ENCODE measurements at places on chromosomes 12 and 14.

DNA sequence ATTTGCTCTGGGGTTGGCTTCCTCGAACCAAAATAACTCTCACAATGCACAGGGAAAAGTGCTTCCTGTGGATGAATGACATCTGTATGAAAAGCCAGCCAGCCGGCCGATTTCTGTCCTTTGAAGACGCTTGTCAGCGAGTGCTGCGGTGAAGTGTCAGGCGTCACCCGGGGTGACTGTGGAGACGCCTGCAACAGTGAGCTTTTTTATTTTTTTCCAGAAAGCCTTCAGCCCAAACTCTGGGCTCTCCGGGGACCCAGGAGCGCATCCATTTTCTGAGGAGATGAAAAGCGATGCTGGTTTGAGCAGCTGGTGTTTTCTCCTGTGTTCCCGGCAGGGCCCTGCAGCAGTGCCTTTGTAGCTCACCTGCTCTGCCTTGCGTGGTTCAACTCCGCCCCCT, 147.9 kb upstream of the MYL2 start:
- DNase-seq, result peak; percentile 69

DNA sequence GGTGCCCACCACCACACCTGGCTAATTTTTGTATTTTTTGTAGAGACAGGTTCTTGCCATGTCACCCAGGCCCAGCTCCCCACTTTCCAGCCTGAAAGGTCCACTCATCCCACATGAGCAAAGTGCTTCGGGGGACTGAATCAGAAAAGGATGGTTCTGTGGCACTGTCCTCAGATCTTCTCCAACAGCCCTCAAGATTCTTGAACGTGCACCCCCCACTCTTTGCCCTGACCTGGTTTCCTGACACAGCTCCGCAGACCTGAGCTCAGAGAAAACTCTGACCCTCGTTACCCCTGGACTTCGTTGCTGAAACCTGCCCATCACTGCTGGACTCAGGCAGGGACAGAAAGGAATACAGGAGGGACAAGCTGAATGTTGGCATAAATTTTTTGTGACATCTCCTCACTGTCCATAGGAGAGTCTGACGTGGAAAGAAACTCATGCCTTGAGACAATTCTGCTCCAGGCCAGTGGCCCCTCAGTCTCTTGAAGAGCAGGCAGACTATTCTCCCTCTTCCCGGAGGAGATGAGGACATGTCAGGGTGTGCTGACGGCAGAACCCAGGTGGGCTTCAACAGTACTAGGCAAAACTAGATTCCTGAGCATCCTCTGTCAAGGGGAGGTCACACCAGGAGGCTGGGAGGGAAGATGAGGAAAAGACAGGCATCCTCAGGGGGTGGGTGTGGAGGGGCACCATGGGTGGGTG, 149.3 kb downstream of the DPF3 start:
- no peak for DNase-seq

GRCh38 chr12:122190842-122191668, 8.1 kb downstream of the LRRC43 start:
- peak; percentile 65 for DNase-seq

DNA sequence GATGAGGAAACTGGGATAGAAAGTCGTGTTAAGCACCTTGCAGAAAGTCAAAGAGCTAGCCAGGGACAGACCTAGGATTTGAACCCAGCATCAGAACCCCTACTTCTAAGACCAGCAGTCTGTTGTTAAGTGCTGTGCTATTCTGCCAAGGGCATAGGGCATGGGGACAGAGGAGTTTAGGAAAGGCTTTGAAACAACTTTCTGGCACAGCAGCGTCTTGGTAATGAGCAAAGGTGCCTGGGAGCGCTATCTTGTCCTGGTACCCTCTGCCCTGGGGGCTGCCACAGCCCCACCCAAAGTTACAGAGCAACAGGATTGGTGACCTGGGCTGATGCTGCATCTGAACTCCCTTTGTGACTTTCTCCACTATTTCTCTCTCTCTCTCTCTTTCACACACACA, 1108.1 kb downstream of the BCL11B start:
- peak; percentile 48 for DNase-seq

- DNase-seq, result no peak
Measured at GRCh38 chr14:83162361-83162929, 1628.8 kb upstream of the SEL1L start.

DNA sequence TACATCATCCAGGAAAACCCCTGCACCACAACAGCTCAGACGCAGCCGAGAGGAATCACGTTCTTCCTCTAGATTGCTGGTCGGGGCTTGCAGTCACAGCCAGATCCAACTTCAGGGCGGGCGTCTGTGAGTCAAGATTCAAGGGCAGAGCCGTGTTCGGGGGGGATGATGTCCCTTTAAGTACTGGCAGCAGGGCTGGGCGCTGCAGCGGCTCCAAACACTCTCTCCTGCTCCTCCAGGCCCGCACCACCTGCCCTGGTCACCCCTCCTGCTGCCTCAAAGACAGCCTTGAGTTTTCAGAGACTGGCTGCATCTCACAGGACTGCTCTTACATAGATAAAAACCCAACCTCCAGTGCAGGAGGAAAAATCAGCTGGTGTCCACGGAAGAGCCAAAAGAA, 68.3 kb downstream of the KDM2B start:
- no peak for DNase-seq

DNA sequence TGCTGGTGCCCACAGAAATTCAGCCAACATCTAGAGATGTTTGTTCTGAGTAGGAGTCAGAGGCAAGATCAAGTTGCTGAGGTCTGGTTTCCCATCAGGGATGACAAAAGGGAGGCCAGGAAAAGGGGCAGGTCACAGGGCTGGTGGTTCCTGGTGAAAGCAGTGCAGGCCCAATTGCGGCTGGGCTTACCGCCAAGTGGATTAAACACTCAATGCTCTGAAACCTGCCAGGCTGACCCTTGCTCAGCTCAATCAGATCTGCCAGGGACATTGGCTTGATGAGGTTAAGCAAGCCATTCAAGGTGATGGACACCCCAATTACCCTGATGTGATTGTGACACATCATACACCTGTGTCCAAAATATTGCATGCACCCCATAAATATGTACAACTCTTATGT, 5.5 kb upstream of the OAS1 start:
- no peak for DNase-seq

GRCh38 chr12:49013428-49013827, 5.1 kb downstream of the PRKAG1 start:
- DNase-seq, result no peak

GRCh38 chr14:21534576-21534975, 8.4 kb upstream of the SALL2 start:
- no peak for DNase-seq

DNA sequence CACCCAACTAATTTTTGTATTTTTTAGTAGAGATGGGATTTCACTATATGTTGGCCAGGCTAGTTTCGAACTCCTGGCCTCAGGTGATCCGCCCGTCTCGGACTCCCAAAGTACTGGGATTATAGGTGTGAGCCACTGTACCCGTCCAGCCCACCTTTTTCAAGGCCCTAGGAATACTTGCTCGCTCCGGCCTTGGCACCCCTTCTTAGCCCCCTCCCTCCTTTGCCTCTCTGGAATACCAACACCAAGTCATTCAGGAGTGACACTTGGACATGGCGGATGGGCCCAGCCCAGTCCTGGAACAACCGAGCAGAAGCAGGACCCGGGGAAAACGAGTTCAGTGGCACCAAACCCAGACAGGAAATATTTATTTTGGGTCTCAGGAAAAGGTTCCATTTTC, 29.1 kb downstream of the PLEKHG3 start:
- DNase-seq, result no peak

DNA sequence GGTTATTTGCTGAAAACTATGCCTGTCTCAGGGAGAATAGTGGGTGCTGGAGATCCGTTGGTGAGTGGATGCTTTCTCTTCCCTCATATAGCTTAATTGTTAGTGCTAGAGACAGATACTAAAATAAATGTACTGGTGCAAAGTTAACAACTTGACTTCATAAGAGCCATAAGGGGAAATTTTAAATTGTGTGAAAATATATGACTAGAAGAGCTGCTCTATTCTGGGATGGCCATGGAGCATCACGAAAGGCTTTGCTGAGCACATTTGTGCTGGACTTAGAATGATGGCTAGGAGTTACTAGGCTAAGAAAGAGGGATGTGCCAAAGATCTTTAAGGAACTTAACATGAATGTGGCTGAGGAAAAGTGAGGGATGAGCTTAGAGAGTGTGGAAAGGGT, 668.8 kb downstream of the NRXN3 start:
- no peak for DNase-seq

DNA sequence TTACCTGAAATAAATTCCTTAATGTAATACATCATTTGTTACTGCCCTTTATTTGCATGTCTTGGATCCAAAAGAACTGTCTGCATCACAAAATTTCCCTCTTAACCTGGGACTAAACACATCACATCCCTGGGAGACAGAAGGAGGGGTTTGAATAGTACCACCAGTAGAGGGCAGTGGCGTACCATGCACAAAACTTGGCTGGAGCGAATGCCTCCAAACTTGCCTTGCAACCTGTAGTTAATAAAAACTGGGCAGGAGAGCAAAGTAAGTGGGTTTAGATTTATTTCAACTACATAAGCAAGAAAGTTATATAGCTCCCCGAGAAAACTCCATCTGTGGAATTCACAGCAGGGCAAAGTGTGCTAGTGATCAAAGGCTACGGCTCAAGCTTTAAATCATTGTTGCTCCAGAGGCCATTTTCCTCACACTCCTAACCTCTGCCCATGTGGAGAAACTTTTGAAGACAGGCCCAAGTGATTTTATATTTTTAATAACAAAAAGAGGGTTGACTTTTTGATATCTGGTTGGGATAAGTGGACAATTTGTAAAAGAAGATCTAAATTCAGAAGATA, 1176.7 kb upstream of the SEL1L start:
- peak; percentile 43 for DNase-seq

DNA sequence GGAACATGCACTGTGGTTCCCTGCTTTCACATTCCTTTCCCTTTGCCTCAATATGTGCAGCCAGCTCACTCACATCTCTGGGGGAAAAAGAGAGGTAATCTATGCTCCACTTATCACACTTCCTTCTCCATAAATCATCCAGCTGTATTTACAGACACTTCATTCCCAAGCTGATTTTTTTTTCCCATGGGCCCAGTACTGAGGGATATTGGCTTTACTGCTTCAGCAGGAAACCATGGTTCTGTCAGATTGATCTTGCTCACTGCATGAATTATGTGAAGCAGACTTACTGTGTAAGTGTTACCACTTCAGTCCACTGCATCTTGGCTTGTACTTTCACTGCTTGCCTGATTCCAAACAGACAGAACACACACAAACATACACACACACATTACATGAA, 555.6 kb downstream of the CCER1 start:
- no peak for DNase-seq

DNA sequence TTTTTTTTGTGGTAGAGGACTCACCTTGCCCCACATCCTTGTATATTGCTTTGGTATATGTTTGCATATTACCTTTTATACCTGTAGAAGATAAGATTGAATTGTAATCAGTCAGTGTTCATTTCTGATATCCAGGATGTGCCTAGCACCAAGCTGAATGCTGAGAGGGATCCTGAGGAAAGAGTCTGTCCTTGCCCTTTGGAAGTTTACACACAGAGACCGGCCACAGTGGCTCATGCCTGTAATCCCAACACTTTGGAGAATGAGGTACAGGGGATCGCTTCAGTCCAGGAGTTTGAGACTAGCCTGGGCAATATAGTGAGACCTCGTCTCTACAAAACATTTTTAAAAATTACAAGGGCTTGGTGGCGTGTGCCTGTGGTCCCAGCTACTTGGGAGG, 8.4 kb downstream of the ACVR1B start:
- no peak for DNase-seq

GRCh38 chr12:53938326-53939140, at the start of gene HOXC13:
TSS of gene HOXC13 (plus strand) at chr12:53938831. CDS start at chr12:53938907, 76 bp downstream.
- no peak for DNase-seq

DNA sequence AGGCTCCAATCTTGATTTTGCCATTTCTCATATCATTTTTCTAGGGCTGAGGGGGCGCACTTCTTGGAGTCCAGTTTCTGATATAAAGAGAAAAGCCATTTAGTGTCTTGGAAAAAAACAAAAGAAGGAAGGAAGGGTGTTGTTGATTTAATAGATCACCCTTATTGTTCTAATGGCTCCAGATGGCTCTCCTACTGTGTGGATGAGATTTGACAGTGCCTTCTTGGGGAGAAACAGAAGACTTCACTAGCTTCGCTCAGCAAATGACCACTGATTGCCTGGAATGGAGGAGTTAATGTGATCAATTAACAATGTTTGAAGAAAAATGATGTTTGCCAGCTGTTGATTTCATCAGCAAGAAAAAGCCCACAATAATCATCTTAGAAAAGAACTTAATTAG, 216.2 kb downstream of the APAF1 start:
- no peak for DNase-seq

DNA sequence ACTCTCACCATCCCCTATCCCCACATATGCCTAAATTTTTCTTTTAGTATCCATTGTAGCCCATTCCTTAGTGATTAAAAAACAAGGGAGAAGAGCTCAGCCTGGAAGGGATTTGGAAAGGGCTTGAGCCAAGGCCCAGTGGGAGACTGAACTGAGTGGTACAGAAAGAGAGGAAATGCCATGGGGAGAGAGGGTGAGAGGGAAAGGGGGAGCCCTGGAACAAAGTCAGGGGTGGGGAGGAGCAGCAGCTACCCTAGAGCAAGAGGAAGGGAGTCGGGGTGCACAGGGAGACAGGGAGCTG, 2.6 kb upstream of the ATN1 start:
- no peak for DNase-seq

DNA sequence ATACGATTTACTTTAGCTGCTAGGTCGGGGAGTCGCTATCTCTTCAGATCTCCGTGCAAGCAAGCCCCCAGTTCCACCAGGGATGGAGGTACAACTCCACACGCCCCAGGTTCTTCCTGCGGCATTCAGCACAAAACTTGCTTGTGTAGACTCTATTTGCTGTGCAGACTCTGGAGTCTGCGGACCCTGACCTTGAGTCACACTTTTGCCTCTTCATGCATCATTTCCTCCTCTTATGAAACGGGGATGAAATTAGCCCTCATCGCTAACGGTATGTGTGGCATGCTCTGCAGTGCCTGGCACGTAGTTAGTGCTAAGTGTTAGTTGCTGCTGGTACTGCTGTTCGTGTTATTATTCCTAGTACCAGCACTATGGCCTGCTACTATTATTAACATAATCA, 84.4 kb downstream of the TMEM132D start:
- no peak for DNase-seq

DNA sequence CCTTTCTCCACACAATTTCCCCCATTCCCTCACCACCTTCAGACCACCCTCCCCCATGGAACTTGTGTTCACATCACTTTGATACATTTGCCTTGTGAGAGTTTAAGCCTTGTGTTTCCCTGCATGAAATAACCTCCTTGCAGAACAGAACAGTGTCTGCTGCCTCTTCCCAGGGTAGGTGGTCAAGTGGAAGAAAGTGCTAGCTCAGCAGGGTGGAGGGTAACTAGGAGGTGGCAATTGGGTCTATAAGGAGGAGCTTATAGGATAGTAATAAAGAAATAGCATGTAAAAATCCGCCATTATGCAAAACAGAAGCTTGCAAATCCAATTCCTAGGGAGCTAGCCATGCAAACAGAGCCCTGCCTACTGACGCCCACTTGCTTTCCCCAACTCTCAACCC, 13.9 kb upstream of the KRT8 start:
- no peak for DNase-seq

GRCh38 chr12:131087302-131087818, 133.7 kb downstream of the ADGRD1 start:
- peak; percentile 1 for DNase-seq

Measured in DND-41 (cell line).